ENCODE measurements at places on chromosomes 1 and 21.

- no peak for DNase-seq
Observed at GRCh38 chr1:168372307-168372706, 91.6 kb downstream of the TBX19 start.

- DNase-seq: peak; percentile 22
Observed at GRCh38 chr1:202192770-202193613, 607 bp upstream of the LGR6 start.

DNA sequence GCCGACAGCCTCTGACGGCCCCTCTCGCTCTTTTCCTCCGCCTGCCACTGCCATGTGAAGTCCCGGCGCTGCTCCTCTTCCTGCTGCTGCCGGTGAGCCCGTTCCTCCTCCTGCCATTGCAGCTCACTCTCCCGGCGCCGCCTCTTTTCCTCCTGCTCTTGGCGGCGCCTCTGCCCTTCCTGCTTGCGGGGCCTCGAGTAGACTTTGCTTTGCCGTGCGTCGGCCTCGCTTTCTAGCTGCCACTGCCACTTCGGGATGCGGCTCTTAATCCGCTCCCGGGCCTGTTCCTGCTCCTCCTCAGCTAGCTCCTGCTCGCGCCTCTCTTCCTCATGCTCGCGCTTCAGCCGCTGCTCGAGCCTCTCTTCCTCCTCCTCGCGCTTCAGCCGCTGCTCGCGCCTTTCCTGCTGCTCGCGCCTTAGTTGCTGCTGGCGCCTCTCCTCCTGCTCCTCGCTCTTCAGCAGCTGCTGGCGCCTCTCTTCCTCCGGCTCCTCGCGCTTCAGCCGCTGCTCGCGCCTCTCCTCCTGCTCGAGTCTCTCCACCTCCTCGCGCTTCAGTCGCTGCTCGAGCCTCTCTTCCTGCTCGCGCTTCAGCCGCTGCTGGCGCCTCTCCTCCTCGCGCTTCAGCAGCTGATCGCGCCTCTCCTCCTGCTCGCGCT is 4.3 kb downstream of the TCHH start:
- DNase-seq: no peak

DNA sequence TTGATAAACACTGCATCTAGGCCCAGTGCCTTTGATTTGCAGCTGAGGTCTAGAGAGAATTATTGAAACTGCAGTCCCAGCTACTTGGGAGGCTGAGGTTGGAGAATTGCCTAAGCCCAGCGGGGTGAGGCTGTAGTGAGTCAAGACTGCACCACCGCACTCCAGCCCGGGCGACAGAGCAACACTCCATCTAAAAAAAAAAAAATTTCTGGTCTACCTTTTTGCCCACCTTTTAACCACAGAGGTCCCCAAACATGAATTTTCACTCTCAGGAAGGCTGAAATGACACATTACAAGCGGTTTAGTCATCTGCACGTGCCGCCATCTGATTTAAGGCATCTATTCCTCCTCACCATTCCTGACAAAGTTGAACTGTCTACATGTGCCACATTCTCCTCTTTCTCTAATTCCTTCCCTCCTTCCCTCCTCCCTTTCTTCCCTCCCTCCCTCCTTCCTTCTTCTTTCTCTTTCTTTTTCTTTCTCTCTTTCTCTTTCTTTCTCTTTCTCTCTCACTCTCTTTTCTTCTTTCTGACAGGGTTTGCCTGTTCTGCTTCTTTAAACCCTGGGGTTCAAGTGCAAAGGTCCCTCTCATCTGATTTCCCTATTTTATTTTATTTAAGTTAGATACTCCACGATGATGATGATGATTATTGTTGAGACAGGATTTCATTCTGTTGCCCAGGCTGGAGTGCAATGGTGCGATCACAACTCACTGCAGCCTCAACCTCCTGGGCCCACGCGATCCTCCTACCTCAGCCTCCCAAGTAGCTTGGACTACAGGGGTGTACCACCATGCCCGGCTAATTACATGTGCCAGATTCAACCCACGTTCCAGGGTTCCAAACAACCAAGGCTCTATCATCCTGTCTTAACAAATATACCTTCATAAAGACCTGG is 3.0 kb upstream of the SOD1 start:
- no peak for DNase-seq

- DNase-seq: no peak
Observed at GRCh38 chr1:3275471-3276340, 178.8 kb upstream of the ARHGEF16 start.

DNA sequence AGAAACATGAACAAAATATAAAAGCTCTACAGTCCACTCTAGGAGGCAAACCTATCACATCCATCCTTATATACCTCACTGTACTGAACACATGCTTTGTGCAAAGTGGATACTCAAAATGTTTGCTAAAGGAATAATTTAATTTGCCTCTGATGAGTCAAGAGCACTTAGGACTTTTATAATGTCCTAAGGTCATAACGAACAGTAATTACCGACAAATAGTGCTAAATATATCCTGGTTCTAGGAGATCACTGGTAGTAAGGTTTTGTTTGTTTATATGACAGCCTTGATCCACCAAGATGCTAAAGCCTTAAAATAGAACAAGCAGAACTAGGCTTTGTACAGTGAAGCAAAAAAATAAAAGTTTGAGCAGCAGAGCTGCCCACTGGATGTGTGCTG is 70.6 kb downstream of the GADD45A start:
- no peak for DNase-seq
